Amygdala (tissue), 56 donors: ENCODE measurements at places on chromosomes 2 and 18.

- no peak for DNase-seq
Observed at GRCh38 chr18:79755496-79756142, 42.1 kb upstream of the KCNG2 start.

DNA sequence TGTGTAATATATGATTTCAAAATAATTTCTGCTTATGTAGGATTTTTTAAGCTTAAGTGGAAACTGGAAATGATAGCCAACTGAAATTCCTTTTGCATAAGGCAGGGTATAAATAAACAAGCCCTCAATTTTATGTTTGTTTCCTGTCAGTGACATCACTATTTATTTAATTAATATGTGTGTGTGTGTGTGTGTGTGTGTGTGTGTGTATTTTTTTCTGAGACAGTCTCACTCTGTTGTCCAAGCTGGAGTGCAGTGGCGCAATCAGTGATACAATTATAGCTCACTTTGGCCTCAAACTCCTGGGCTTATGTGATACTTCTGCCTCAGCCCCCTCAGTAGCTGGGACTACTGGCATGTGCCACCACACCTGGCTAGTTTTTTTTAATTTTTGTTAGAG is 29.3 kb upstream of the CYP20A1 start:
- DNase-seq = no peak

DNA sequence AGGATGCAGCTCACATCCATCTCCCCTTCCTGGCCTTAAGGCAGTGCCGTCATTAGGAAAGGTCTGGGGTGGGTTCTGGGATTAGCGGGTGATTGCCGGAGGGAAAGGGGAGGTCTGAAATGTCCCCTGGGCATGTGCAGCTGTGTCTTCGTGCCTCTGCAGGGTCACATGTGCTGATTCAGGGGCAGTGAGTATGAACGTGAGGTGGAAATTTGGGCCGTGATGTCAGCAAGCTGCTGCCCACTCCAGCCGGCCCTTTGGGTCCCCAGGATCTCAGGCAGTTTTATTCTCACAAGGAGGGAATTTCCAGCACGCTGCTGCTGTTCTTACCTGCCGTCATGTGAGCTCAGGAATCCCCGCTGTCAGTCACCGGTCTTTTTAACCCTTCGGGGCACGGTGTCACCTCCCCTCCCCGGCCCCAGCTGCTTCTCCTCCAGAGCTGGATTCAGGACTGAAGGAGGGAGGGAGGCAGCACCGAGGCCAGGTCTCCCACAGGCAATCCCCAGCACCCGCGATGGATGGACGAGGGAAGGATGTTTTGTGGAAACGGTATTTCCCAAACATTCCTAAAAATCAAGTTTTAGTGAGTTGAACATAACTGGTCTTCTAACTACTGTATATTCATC is 23.5 kb downstream of the GPR35 start:
- DNase-seq = no peak

GRCh38 chr18:24885276-24885675 is 424.8 kb downstream of the HRH4 start:
- no peak for DNase-seq

DNA sequence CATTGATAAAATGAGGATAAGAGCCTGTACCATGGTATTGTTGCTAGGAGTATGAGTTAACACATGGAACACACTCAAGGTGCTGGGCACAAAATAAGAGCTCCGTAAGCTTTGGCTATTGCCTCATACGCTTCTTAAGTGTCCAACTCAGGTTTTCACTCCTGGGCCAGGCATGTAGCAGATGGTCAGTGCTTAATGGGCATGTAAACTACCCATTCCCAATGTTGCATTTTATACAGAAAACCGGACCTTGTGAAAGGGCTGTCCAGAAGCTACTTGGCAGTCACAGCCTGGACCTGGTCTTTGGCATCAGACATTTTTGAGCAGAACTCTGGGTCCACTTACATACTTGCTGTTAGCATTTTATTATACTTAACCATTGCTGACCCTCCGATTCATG is 26.9 kb downstream of the MGAT5 start:
- DNase-seq = no peak

DNA sequence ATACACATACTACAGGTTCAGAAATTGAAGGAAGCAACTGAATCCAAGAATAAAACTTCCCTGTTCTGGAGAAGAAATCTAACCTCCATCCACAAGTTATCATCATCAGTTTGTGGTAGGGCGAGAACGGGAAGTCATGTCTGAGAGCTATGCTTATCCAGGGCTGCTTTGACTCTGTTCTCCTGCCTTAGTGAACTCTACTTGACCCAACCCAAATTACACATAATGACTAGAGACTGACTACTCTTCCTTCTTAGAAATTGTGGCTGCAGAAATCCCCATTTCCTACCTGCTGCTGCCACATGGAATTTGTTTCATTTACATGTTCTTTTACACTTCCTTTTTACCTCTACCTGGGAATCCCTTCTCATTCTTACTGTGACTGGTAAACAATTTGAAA is 1102.6 kb upstream of the PIK3C3 start:
- DNase-seq = no peak

- DNase-seq = no peak
Observed at GRCh38 chr2:3823748-3824147, 120.4 kb downstream of the DCDC2C start.

DNA sequence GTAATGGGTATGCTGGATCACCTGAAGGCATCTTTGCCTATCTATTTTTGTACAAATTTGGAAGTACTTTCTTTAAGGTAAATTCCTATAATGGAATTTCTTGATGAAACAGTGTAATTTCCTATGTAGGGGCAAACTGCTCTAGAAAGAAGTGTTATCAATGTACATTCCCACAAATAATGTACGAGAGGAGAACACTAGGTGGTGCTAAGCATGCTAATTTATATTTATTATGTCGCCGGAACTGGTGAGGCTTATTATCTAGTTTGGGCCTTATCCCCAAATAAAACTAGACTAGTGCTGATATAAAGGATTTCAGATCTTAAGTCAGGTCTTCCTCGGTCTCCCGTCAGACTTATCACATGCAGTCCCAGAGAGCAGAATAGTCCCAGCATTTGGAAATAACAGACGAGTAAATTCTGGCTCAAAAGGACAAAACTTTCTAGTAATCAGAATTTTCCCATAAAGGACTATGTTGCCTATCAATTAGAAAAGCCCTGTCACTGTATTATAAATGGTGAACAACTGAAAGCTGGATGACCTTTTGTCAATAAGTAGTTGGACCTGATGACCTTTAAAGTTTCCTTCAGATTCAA is 86.9 kb upstream of the RBBP8 start:
- DNase-seq = no peak

- DNase-seq = no peak
Observed at GRCh38 chr2:219174146-219174545, 2.6 kb downstream of the CNPPD1 start.

GRCh38 chr2:220460257-220460985 is 833.0 kb downstream of the SLC4A3 start:
- no peak for DNase-seq

DNA sequence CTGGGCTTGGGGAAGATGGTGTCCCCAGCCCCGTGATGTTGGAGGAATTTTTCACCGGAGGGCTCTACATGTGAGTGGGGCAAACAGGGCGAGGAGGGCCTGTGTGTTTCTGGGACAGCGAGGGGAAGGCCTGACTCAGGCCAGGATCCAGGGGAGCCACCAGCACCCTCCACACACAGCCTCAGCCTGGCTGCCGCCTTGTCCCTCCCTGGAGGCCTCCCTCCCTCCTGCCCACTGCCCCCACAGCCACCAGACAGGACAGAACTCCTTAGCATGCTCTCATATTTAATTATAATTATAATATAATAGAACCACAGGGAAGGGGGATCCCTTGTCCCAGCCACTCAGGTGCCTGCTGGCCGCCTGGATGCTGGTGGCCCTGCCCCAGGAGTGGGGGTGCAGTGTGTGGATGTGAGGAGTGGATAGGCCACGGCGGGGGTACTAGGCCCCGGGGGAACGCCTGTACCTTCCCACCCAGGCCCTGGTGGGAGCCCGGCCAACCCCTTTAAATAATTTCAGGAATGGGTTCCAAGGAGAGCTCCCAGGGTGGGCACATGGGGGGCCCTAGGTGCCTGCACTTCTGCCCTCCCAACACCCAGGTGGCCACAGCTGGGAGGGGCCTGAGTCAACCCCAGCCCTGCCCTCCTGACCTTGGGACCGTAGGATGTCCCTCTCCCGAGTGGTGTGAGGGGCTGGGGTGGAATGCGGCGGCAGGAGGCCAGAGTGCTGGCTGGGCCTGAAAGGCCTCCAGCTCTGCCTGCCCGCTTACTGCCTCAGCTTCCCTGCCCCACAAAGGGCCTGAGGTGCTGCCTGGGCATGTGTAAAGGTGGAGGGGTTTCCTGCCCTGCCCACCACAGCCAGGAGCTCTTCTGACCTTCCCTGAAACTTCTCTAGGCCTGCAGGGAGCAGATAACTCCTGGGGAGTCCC is 8.8 kb downstream of the PDCD1 start:
- no peak for DNase-seq

- no peak for DNase-seq
Observed at GRCh38 chr2:121363632-121364420, 78.8 kb upstream of the TFCP2L1 start.

GRCh38 chr2:203476881-203477280 is 58.2 kb downstream of the RAPH1 start:
- DNase-seq = no peak

GRCh38 chr2:141362311-141362710 is 768.5 kb downstream of the LRP1B start:
- no peak for DNase-seq

GRCh38 chr2:157936406-157936805 is 60.3 kb upstream of the ACVR1 start:
- DNase-seq = no peak

GRCh38 chr2:75367401-75367800 is 168.1 kb upstream of the TACR1 start:
- no peak for DNase-seq

DNA sequence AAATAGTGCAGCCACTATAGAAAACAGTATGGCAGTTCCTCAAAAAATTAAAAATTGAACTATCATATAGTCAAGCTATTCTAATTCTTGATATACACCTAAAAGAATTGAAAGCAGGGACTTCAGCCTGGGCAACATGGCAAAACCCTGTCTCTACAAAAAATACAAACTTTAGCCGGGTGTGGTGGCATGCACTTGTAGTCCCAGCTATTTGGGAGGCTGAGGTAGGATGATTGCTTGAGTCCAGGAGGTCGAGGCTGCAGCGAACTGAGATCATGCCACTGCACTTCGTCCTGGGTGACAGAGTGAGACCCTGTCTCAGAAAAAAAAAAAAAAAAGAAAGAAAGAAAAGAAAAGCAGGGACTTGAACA is 279.5 kb upstream of the STON1 start:
- no peak for DNase-seq

DNA sequence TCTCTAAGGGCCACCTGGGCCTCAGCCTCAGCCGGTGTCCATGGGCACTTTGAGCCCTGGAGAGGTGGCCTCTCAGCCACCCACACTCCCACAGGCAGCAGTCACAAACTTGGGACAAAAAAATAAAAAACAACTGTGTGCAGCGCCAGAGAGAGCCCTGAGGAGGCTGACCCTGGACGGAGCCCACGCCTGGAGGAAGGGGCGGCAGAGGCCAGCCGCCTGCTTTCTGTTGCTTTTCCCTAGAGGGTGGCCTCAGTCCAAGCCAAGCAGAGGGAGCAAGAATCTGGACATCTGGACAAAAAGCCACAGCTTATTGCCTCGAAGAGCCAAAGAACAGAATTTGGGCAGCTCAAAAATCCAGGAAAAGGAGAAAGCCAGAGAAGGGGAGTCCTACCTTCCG is 43.3 kb upstream of the LDLRAD4 start:
- DNase-seq = no peak

- no peak for DNase-seq
Observed at GRCh38 chr2:171792886-171793580, 101.0 kb downstream of the SLC25A12 start.

DNA sequence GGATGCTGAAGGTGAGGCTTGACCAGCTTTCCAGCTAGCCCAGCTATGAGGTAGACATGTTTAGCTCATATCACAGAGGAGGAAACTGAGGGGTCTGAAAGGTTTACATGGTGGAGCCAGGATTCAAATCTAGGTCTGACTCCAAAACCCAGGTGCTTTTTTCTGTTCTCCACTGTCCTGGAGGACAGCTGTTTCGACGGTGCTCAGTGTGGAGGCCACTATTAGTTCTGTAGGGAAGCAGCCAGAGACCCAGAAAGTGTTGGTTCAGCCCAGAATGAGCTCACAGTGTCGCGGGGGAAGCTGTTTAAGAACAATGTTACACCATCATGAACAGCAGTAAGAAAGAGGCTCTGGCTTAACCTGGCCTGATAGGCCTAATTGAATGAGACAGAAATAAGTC is 11.1 kb downstream of the PROC start:
- DNase-seq = no peak

DNA sequence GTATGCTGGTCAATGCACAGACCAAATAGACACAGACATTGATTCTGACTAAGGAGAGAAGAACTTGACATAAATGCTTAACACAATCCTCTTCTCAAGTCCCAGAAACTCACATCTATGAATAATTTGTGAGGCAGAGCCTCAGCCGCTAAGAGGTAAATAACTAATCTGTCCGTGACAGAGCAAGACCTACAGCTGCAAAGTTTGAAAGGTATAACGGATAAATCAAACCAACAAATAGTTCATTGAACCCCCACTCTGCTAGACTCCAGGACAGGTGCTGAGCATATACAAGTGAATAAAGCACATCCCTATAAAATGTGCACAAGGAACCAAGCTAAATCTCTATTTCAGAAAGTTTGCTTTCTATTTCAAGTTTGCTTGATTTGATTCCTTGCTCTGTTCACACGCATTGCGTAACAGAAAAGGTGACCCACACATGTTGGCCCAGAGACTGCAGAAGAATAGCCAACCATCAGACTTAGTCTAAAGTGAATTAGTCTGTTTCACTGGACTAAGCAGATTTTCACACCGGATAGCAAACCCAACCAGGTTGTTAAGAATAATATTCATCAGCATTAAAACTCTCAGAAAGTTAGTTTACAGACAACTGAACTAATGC is 51.7 kb downstream of the NCKAP5 start:
- no peak for DNase-seq

GRCh38 chr2:215613280-215613679 is 177.4 kb upstream of the FN1 start:
- no peak for DNase-seq

- no peak for DNase-seq
Observed at GRCh38 chr2:8408560-8409460, 273.0 kb upstream of the ID2 start.

- DNase-seq = no peak
Observed at GRCh38 chr18:59054496-59055287, 85.0 kb upstream of the SEC11C start.

DNA sequence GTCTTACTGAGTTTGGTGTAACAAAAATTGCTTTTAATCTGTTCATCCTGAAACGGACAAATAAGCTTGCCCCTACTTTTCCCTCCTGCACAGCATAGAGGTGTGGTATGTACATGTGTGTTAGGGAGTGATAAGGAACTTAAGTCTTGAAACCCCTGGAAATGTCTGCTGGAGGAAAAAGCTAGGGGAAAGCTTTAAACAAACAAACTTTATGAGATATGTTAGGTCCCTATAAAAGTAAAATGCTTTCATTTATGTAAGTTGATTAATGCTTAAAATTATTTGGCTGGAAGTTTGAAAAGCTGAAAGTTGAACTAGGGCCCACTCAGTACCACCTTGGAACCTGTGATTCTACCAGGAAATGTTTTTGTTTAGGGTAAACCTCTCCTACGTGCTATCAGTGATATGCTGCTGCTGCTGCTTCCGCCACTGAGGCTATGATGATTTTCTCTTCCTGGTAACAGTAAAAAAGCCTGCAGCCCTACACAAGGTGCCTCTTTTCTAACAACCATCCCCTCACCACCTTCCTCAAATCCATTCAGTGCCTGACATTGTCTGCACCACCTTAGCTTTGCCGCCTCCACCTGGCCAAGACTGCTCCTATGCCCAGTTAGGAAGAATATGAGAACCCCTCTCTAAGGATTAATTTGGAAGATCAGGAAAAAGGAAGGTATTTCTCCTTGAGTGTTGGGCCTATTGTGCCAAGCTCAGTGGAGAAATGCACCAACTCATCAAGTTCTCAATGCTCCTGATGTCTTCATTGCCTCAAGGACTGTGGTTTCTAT is 2.5 kb upstream of the YES1 start:
- DNase-seq = no peak
